ENCODE measurements at places on chromosomes 3 and 15. TPM values are rescaled to one million over a fixed set of nuclear protein-coding genes. Genes with fewer than 3 reads are reported as not detected.

GRCh38 chr3:54830658-54831057, 97.2 kb downstream of the LRTM1 start:
- no peaks in the 10 kb centered on the region for H3K27me3 ChIP-seq
- no peak overlapping the region for H3K4me3 ChIP-seq
- no peak overlapping the region for H3K27ac ChIP-seq
- no peaks in the 10 kb centered on the region for H3K36me3 ChIP-seq
- no peak for DNase-seq

The SLC15A2 gene
- total RNA-seq: not detected

GRCh38 chr15:31320022-31320421, 6.6 kb upstream of the KLF13 start:
- no peaks in the 10 kb centered on the region for H3K27me3 ChIP-seq
- H3K27ac ChIP-seq: no peak overlapping the region
- H3K4me3 ChIP-seq: no peak overlapping the region
- no peak for DNase-seq
- H3K36me3 ChIP-seq: no peaks in the 10 kb centered on the region

GRCh38 chr3:128804017-128804810, 75.2 kb upstream of the ACAD9 start:
- DNase-seq: no peak
- peaks cover 64% of the 10 kb centered on the region for H3K36me3 ChIP-seq
- no peak overlapping the region for H3K4me3 ChIP-seq
- peaks cover 27% of the 10 kb centered on the region for H3K4me1 ChIP-seq
- H3K27ac ChIP-seq: no peak overlapping the region
- no peaks in the 10 kb centered on the region for H3K27me3 ChIP-seq

DNA sequence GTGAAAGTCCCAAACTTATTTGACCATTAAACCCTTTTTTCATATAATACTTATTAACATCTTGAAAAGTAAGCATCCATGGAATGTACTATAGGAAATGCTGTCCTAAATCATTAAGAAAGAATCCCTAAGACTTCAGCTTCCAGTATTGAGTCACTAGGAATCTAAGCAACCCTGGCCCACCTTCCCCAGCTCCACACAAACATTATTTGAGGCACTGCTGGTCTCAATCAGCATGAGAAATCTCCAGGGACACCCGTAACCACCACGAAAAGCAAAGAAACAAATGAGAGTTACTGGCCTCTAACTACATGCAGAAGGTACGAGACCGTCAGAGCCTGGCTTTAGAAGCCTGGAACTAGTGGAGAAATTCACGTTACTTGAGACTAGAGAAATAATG, 68.2 kb downstream of the POLQ start:
- H3K4me1 ChIP-seq: peaks cover 22% of the 10 kb centered on the region
- H3K4me3 ChIP-seq: no peak overlapping the region
- peak; percentile 47 for DNase-seq
- no peaks in the 10 kb centered on the region for H3K27me3 ChIP-seq
- H3K36me3 ChIP-seq: peaks cover 57% of the 10 kb centered on the region

- H3K36me3 ChIP-seq: no peaks in the 10 kb centered on the region
- no peak overlapping the region for H3K4me3 ChIP-seq
- no peak for DNase-seq
- H3K4me1 ChIP-seq: no peaks in the 10 kb centered on the region
Measured at GRCh38 chr3:135199137-135199536, 404.1 kb downstream of the EPHB1 start.

The CKMT1B gene
- total RNA-seq: not detected

DNA sequence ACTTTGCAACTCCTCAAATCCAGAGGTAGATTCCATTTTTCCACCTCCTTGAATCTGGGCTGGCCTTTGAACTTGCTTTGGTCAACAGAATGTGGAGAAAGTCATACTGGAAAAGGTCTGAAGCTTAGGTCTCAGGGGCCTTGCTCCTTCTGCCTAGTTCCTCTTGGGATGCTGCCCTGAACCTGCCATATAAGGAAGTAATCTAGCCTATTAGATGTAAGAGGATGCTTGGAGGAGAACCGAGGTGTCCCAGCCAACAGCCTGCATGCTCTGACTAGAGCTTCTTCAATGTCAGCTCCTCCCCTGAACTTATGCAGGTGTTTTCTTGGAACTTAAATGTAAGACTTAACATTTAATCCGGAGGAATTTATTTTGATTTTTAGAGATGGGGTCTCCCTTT, 2.0 kb upstream of the TMED3 start:
- H3K36me3 ChIP-seq: peaks cover 16% of the 10 kb centered on the region
- peaks cover 57% of the 10 kb centered on the region for H3K27me3 ChIP-seq
- DNase-seq: no peak
- peaks cover 16% of the 10 kb centered on the region for H3K4me1 ChIP-seq

The CASR gene
- total RNA-seq: not detected

The ROPN1 gene
- not detected for total RNA-seq

DNA sequence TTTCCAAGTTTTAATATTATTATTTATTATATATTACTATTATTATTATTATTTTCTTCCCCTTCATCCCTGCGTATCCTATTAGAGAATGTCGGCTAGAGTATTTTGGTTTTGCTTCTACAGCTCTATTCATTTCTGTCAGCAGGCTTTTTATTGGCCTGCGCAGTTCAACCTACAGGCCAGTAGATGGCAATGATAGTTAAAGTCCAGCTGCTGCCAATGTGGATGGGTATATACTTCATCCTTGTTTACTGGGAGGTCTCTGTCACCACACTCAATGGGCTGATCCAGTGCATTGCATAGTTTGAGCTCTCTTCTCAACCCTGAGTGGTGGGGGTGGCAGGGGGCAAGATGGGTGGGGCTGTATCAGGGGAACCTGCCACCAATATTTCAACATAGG, 799.8 kb downstream of the NSUN3 start:
- H3K36me3 ChIP-seq: no peaks in the 10 kb centered on the region
- DNase-seq: no peak
- H3K27ac ChIP-seq: no peak overlapping the region

GRCh38 chr3:79038057-79038456, 729.7 kb downstream of the ROBO1 start:
- no peak for DNase-seq
- H3K36me3 ChIP-seq: no peaks in the 10 kb centered on the region
- no peak overlapping the region for H3K27ac ChIP-seq
- H3K27me3 ChIP-seq: no peaks in the 10 kb centered on the region

DNA sequence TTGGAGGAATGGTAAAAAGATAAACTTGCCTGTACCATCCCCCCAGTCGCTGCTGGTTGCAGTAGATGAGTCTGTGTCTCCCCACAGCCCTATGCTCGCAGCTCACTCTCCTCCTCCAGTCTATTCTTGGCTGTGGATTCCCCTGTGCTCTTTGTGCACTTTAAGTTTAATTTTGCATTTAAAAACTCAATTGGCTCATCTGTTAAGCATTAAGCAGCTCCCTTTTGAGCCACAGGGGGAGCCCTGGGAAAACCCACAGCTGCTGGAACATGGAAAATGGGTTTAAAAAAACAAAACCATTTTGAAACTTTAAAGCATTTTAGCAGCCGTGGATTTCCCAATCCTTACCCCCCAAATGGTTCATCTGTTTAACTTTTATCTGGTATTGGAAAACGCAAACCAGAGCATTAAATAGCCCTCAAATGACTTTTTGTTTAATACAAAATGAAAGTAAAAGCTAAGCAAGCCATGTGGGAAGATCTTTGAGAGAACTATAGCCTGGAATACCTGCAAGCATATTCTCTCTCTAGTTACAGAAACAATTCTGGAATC, 536.9 kb downstream of the ZIC1 start:
- peak overlapping the region; percentile 23 for H3K4me3 ChIP-seq
- DNase-seq: peak; percentile 72
- no peaks in the 10 kb centered on the region for H3K36me3 ChIP-seq
- peak overlapping the region; percentile 82 for H3K27ac ChIP-seq
- H3K4me1 ChIP-seq: peaks cover 45% of the 10 kb centered on the region

DNA sequence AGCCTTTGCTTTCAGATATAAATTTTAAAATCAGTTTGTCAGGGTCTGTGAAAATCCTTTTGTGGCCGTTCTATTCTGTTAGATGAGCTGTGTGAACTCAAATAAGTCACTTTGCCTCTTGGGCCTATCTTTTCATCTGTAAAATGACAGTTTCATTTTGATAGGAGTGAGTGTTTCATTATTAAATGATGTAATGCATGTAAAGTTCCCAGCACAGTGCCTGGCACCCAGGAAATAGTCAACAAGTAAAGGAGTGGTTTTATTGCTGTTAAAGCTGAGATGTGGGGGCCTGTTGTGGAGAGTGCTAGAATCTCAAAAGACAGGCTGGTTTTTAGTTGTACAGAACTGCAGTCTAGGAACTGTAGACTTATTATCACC, 394.5 kb upstream of the CFAP20DC start:
- no peaks in the 10 kb centered on the region for H3K36me3 ChIP-seq
- no peak overlapping the region for H3K4me3 ChIP-seq

The ITPKA gene
- total RNA-seq: 5.7 TPM

DNA sequence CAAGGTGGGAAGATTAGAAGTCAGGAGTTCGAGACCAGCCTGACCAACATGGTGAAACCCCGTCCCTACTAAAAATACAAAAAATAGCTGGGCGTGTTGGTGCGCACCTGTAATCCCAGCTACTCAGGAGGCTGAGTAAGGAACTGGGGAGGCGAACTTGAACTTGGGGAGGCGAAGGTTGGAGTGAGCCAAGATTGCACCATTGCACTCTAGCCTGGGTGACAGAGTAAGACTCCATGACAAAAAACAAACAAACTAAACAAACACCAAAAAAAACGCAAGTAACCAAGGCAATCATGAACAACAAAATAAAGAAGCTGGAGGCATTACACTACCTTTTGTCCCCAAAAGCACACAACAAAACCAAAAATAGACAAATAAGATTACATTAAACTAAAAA, 547.3 kb upstream of the GBE1 start:
- no peaks in the 10 kb centered on the region for H3K27me3 ChIP-seq
- no peaks in the 10 kb centered on the region for H3K36me3 ChIP-seq
- no peak overlapping the region for H3K4me3 ChIP-seq
- no peaks in the 10 kb centered on the region for H3K4me1 ChIP-seq
- H3K27ac ChIP-seq: no peak overlapping the region

The TRIM42 gene
- not detected for total RNA-seq

DNA sequence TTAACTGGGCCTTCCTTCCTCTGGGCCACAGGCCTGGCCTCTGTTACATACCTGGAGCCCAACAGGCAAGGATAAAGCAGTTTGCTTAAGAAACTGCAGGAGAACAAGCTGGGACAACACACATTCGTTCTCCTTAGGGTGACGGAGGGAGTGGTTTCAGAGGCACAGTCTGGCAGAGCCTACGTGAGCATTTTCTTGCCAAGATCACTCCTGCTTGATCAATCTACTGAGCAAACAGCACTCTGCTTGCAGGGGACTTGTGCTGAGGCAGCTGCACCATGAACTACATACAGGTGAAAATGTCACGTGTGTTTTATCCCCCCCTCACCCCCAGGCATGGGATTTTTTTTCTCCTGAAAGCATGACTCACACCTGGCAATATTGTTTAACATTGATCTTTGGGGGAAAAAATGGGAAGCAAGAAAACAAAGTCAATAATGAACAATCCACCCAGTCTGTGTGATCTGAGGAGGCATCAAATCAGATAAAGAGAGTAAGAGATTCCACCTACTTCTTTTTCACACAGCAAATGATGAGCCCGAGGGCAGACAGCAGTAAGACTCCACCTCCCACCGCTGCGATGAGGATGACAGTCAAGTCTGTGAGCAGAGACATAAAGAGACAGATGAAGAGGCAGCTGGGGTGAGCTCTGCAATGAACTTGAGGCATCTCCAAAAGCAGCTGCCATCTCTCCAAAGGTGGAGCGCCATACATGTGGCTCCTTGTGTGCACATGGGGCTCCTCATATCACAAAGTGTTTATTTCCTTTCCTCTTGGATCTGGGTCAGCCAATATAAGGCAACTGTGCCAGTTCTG, 57.4 kb downstream of the CDCP1 start:
- H3K27me3 ChIP-seq: no peaks in the 10 kb centered on the region
- no peak for DNase-seq
- H3K4me1 ChIP-seq: peaks cover 38% of the 10 kb centered on the region
- H3K4me3 ChIP-seq: no peak overlapping the region

GRCh38 chr3:10187944-10188343, 23.2 kb downstream of the IRAK2 start:
- H3K4me3 ChIP-seq: no peak overlapping the region
- H3K36me3 ChIP-seq: no peaks in the 10 kb centered on the region
- H3K27me3 ChIP-seq: no peaks in the 10 kb centered on the region

GRCh38 chr3:141255137-141255845, 23.7 kb downstream of the PXYLP1 start:
- H3K36me3 ChIP-seq: no peaks in the 10 kb centered on the region
- DNase-seq: no peak
- H3K4me3 ChIP-seq: no peak overlapping the region
- H3K27me3 ChIP-seq: no peaks in the 10 kb centered on the region
- no peaks in the 10 kb centered on the region for H3K4me1 ChIP-seq
